Memory B cell (primary cell): ENCODE measurements at places on chromosomes 7 and 10.

GRCh38 chr7:3063016-3063753 is 19.5 kb upstream of the CARD11 start:
- no peak for DNase-seq

GRCh38 chr10:124325998-124326636 is 92.6 kb downstream of the OAT start:
- DNase-seq, result no peak

GRCh38 chr10:99921948-99922347 is 87.8 kb downstream of the DNMBP start:
- no peak for DNase-seq

DNA sequence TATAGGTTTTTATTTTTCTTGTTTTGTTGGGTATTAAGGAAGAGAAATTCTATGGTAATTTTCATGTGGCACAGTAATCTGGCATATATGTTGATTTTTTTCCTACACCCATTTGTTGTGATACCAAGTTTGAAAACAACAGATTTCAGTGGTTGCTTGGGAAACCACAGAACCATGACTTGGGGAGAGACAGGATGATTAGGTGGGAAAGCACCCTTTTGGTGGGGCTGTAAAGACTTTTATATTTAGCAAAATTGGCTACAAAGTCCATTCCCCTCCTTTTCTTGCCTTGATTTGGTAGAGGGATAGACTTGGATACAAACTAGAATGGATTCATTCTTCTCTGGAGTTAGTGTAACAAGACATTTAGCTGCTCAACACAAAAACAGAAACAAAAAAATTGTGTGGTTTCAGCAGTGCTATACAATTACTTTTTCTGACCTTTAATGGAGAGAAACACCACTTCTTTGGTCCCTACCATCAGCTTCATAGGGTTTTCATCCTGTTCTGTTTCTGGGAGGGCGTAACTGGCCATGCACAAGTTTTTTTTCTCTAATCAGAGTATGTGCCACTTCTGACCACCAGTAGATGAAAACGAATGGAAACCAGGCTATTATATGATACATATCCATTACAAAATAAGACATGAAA is 52.7 kb downstream of the FIGNL1 start:
- DNase-seq, result no peak

DNA sequence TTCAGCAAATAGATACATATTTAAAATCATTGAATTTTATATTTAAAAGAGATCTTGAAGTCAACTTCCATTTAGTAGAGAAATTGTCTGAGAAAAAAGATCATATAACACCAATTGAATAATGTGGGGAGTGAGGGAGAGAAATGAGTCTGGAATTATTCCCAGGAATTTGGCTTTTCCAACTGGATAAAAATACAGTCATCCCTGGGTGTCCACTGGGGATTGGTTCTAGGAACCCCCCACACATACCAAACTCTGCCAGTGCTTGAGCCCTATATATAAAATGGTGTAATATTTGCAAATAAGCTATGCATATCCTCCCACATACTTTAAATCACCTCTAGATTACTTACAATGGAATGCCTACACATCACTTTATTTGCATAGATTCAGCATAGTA is 162.8 kb upstream of the SEMA3C start:
- DNase-seq, result no peak

DNA sequence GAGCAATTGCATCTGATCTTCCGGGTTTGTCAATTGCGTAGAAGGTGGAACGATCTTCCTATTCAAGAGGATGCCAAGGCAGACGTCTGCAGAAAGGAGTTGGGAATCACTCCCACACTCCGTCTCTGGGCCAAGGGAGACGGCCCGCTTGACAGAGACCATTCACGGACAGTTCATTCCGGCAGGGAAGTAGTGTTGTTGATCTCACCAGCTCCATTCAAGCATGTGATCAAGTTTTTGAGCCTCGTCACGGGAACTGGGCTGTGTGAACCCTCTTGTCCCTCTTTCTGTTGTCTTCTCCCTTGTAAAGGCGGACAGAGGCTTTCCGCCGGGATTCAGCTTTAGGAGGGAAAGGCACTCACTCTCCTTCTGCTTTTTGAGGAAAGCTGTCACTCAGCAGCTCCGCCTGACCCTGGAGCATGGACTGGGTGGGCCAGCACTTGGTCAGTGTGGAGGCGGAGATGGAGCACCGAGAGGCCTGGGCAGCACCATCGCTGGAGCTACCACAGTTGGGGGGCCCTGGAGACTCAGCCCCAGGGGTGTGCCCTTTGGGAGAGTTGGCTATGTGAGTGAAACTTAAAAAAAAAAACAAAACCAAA is 44.9 kb downstream of the SPDYE5 start:
- no peak for DNase-seq

DNA sequence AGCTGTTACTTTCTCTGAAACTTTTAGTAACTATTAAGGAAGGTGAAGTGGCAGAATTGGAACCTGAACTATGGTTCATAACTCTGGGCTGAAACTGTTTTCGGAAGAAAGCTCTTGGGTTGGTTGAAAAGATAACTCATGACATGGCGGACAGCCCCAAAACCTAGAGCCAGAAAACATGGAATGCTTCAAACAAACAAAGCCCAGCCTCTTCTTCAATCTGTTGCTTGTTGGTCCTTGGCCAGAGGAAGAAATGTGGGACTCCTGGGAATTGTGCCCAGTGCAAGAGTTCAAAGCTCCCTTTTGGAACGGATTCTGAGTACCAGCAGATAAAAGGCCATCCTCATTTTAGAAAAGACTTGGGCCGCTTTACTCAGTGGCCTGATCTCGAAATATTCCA is 52.9 kb upstream of the CACNB2 start:
- no peak for DNase-seq

GRCh38 chr7:126493801-126494200 is 758.9 kb downstream of the GRM8 start:
- DNase-seq, result no peak

GRCh38 chr7:28152594-28152993 is 28.0 kb downstream of the JAZF1 start:
- no peak for DNase-seq

- no peak for DNase-seq
Measured at GRCh38 chr10:12689893-12690292, 311.6 kb downstream of the CCDC3 start.

DNA sequence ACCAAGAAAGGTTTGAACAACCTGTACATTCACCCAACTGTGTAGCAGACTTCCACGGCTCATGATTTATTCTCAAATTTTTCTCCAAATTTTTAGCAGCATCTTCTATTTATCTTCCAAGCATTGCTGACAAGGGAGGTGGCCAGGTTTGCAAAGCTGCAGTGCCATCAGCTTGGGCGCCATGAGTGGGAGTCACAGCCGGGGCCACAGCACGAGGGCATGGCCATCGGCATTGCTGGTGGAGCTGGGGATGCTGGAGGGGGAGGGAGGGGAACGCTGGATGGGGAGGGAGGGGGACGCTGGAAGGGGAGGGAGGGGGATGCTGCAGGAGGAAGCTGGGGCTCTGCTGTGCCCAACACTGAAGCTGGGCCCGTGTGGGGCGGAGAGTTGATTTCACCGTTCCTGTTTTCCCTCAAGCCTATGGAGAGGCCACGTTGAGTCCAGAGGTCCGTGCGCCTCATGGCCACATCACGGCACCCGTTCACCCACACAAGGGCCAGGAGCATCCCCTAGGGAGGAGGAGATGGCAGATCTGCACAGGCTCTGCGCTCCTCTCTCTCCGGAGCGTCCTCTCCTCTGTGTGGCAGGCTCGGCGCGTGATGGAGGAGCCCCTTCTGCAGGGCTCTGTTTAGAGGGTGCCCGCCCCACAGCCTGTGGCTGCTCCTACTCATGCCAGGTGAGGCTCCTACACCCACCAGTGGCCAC is 520.2 kb downstream of the DNAJB6 start:
- no peak for DNase-seq

DNA sequence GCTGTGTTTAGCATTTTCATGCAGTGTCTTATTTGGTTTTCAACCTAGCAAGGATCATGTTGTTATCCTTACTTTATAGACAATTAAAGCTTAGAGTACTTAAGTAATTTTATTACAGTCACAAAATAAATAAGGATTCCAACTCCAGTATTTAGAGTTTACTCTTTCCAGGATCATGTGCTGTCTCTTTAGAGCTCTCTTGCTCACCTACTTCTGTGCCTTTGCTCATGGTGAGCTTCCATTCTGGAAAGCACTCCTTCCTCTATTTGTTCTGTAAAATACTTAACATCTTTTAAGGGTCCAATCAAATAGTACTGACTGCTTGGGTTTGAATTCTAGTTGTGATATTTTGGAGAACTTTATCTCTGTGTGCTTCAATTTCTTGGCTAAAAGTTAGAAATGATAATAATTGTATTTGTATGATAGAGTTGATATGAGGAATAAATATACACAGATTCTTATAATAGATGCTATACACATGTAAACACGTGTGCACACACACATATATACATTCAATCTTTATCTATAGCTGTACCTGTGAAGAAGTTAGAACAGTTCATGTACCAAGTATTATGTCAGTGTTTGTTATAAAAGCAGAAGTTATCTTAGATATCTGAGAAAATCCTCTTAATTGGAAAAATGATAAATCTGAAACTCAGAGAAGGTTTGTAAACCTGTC is 18.2 kb upstream of the CALCR start:
- no peak for DNase-seq

DNA sequence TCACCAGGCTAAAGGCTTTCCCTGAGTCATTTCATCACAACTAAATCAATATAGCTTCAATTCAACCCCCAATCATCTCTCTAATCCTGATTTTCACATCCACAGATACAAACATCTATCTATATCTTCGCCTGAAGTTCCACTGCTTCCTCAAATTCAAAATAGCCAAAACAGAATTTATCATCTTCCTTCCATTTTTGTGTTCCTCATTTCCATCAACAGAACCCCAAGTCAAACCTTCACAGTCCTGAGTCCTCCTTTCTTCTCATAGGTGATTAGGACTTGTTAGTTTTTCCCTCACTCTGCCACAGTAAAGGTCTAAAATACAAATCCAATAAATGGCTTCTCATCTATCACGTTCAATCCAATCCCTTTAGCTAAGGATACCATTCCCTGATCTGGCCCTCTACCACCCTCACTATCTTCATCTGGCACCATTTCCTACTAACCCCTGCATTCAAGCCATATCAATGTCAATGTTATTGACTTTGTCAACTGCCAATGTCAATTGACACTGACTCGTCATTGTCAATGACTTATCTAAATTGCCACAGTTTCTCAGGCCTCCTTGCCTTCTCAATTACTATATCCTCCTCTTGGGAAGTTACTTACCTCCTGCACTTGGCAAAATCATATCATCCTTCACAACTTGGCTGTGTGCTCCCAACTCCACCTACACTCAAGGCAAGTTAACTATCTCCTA is 2.6 kb downstream of the HYCC1 start:
- no peak for DNase-seq

GRCh38 chr10:48658243-48658974 is 26.3 kb upstream of the WDFY4 start:
- DNase-seq, result peak; percentile 69

DNA sequence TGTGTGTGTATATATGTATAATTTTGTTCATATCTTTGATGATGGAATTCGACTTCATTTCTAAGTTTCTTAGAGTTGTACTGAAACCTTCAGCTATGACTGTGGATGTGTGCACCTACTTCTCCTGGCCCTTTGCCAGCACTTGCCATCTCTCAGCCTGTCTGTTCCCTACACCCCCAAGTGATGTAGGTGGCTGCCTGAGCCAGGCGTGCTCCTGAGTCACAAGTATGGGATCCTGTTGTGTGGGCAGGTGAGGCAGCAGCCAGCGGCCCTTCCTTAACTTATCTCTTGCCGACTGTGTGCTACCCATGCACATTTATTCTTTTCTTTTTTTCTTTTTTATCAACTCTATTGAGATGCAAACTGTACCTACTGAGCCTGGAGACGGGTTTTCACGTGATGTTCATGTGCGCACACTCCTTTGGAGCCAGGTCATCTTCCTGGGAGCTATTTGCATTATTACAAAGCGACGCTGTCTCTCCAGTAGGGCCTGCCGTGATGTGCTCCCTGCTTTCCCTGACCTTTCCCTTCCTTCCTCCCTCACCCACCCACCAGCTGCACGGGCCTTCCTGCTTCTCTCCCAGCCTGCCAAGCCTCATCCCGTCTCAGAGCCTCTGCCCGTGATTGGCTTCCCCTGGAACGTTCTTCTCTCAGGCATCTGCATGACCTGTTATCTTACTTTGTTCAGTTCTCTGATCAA is 31.3 kb upstream of the GALNT11 start:
- no peak for DNase-seq

- no peak for DNase-seq
Measured at GRCh38 chr7:108158776-108159175, 28.6 kb upstream of the LAMB4 start.

- no peak for DNase-seq
Measured at GRCh38 chr7:133742709-133743538, 384.2 kb upstream of the LRGUK start.

- DNase-seq, result no peak
Measured at GRCh38 chr10:116810120-116810500, 39.2 kb upstream of the ENO4 start.
